ENCODE measurements at places on chromosomes 2 and 18. TPM values are rescaled to one million over a fixed set of nuclear protein-coding genes. Genes with fewer than 3 reads are reported as not detected.

PLEKHH2 gene
- 3.3 TPM for total RNA-seq

MALL gene
- total RNA-seq = 8.1 TPM

DNA sequence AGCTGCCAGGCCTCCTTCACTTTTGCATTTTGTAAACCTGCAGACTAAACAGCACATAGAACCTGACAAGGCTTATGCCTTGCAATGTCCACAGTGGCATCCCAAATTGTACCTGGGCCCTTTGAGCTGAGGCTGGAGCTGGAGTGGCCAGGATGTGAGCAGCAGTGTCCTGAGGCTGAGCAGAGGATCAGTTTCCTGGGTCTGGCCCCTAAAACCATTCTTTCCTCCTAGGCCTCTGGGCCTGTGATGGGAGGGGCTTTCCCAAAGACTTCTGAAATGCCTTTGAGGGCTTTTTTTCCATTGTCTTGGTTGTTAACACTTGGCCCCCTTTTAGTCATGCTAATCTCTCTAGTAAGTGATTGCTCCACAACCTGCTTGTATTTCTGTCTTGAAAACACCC lies 32.8 kb downstream of the FSIP2 start:
- no peak for DNase-seq

GRCh38 chr2:234392041-234392615 lies 104.8 kb downstream of the ARL4C start:
- no peak for DNase-seq

CCDC141 gene
- total RNA-seq = 128 TPM

FOXD4L1 gene
- not detected for total RNA-seq

- no peak for DNase-seq
These were observed 23.1 kb downstream of the ST3GAL5 start for GRCh38 chr2:85865539-85866164.

- DNase-seq = no peak
These were observed 1.7 kb downstream of the L3MBTL4 start for GRCh38 chr18:6412933-6413472.

CLEC4F gene
- total RNA-seq = 0.40 TPM

DNA sequence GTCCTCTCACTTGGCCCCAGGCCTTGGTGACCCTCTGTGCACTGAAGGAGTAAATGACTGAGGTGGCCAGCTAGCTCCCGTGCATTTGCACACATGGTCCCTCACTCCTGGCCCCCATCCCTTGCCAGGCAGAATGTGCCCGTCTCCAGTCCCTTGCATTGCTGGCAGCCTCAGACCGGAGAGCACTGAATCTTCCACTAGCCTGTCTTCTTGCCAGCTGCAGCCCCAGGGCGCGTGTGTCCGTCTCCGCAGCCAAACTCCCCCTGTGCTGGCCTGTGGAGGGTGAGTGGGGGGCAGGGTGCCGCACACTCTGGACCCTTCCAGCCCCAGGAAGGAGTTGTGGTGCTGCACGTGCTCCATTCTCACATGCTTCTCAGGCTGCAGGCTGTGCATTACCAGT lies 35.9 kb downstream of the INPP4A start:
- DNase-seq = no peak

DNA sequence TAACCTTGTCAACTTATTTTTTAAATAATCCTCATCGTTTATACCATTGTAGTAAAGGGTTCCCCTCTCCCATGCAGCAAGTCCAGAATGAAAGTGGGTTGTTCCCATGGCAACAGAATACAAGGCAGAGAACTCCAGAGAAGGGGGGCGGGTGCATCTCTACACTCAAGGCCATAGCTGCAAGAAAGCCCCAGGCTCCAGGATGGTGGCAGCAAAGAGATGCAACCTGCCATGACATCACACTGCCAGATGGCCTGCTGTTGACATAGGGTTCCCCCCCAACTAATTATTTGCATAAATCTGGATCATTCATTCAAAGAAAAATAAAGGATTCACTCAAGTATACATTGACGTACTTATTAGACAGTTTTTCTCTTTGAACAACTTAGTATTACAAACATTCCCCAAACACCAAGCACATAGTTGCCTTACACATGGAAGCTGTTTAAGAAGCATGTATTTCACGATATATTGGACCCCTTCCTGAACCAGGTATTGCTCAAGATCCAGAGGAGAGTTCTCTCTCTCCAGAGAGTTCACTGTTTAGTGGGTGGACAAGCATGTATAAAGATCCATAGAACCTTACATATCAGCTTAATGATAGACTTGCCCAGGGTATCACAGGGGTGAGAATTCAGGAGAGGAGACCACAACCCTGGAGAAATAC lies 87.4 kb upstream of the KLF7 start:
- no peak for DNase-seq

GRCh38 chr2:201546576-201546975 lies 95.0 kb downstream of the STRADB start:
- no peak for DNase-seq

- no peak for DNase-seq
These were observed 175.9 kb upstream of the ETAA1 start for GRCh38 chr2:67221266-67221665.

- peak; percentile 94 for DNase-seq
These were observed 1.9 kb upstream of the CFAP53 start for GRCh38 chr18:50268022-50268747.

CCBE1 gene
- 3.5 TPM for total RNA-seq

DNA sequence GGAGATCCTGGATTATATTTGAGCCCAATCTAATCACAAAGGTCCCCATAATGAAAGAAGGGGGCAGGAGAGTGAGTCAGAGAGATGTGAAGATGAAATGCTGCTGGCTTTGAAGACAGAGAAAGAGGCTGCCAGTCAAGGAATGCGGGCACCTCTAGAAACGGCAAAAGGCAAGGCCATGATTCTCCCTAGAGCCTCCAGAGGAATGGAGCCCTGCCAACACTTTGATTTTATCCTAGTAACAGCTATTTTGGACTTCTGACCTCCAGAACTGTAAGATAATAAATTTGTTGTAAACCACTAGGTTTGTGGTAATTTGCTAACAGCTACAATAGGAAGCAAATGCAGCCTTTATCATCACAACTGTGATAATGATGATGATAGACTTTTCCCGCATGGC lies 32.9 kb downstream of the LBH start:
- DNase-seq = no peak

POTEI gene
- 0.79 TPM for total RNA-seq

DNA sequence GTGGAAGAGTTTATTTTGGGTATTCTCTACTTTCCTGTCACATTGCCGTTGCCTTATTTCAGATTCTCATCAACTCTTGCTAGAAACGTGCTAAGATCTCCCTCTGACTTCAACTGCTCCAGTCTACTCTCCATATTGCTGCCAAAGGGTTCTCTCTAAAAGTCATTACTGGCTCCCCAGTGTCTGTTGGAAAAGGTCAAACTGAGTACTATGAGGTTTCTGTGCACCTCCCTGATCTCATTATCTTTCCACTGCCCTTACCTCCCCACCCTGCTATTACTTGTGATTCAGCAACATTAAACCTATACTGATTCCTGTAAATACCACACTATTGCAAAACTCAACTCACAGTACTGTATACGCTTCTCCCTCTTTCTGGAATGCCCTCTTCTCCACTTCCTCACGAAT lies 1.9 kb upstream of the KRCC1 start:
- DNase-seq = no peak

- no peak for DNase-seq
These were observed 421.4 kb downstream of the NCKAP5 start for GRCh38 chr2:133146893-133147292.

DUSP19 gene
- 12.4 TPM for total RNA-seq

ARHGAP28 gene
- 4.0 TPM for total RNA-seq

TUBB8B gene
- total RNA-seq = not detected

GRCh38 chr2:2455151-2455550 lies 124.1 kb upstream of the MYT1L start:
- DNase-seq = no peak

ARHGAP15 gene
- 8.4 TPM for total RNA-seq

DNA sequence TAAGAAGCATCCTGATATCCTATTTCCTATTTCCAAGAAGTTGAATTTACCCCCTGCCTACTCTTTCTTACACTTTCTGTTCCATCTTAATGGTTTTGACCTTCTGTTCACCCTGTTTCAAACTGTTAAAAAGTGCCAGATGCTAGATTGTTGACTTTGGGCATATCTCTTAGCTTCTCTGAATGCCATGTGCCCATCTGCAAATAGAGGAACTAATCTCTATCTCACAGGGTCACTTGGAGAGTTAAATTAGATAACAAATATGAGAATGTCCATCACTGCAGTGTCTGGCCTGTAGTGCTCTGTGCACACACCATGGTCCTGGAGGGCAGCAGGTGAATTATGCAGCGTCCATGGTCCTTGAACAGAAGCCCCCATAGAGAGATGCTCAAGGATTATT lies 83.8 kb downstream of the LRATD1 start:
- DNase-seq = no peak

DNA sequence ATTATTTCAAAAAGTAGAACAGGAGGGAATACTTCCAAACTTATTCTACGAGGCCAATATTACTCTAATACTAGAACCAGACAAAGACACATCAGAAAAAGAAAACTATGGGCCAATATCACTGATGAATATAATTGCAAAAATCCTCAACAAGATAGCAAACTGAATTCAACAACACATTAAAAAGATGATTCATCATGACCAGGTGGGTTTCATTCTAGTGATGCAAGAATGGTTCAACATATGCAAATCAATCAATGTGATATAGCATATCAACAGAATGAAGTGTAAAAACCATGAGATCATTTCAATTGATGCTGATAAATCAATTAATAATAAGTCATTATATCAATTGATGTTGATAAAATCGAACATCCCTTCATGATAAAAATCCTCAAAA lies 22.4 kb upstream of the EML6 start:
- DNase-seq = no peak

ICA1L gene
- 12.6 TPM for total RNA-seq

B4GALT6 gene
- total RNA-seq = 12.9 TPM

DNA sequence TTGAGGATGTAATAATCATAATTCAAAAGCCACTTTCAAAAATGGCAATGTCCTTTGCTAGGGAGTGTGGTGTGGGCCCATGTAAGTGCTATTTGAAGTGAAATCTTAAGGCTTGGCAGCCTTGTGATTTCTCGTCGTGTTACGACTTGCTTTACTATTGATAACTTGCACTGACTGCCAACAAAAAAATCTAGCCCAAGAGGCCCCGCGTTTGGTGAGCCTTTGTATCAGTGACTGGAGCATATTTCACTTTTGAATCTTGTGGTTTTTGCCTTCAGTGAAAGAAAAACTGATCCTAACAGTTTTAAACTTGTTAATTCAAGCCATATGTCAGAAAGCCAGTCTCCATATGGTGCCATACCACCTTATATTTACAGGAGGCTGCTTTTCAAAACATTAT lies 248.0 kb downstream of the TMEM182 start:
- no peak for DNase-seq

Data from right cardiac atrium (tissue), 5 donors.